ENCODE measurements at places on chromosomes 3 and 15. TPM values are rescaled to one million over a fixed set of nuclear protein-coding genes. Genes with fewer than 3 reads are reported as not detected.
A peak's percentile ranks its signal among the peaks of the same experiment; 100 is the strongest.

GRCh38 chr15:63801171-63801570, 32.6 kb downstream of the HERC1 start:
- DNase-seq, result no peak

The GOLGA6L10 gene
- total RNA-seq, result 0.10 TPM

DNA sequence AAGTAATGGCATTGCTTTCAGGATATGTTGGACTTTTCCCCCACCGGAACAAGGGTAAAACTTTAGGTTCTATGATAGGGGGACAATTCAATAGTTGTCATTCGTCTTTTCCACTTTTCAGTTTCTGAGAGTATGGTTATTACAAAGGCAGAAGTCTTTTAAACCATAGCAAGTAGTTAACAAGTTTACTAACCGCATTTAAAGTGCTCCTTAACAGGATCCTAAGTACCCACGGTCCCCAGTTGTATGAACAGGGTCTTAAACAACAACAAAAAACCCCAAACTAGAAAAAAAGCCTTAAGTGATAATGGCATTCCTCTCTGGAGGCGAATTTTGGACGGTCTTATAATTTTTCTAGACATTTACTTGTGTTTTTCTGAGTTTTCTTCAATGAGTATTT, 831 bp downstream of the IFT57 start:
- no peak for DNase-seq

GRCh38 chr15:73918784-73919183, 7.5 kb upstream of the LOXL1 start:
- DNase-seq, result no peak

- peak; percentile 86 for DNase-seq
Measured at GRCh38 chr15:96330064-96330449, 443 bp upstream of the NR2F2 start.

The UBXN7 gene
- 12.3 TPM for total RNA-seq

DNA sequence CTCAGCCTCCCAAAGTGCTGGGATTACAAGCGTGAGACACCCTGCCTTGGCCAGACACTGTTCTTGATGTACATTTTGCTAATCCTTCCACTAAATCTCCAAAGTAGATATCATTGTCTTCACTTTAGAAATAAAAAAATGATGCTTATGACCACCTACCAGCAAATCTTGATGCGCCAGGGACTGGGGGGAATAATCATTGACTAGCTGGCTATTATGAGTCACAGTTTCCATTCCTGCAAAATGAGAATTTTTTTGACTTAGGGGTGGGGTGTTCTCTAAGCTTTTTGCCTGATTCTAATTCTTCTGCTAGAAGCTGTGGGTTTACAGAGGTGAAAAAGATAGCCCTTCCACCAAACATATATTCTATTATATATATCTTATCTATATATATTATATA, 17.1 kb upstream of the RFC4 start:
- DNase-seq, result no peak

The TTLL13 gene
- not detected for total RNA-seq

DNA sequence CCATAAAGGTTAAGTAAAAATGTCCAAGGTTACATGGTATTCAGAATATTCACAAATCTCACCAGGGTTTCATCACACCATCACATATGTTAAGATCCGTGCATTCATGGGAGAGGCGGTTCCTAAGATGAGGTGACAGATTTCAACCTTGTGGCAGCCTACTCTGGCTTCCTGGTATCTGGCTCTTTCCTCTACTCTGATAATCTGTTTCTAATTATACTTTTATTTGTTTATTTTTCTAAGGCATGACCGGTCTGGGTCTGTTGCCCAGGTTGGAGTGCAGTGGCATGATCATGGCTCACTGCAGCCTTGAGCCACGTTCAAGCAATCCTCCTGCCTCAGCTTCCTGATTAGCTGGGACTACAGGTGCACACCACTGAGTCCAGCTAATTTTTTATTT, 34.4 kb downstream of the RAF1 start:
- peak; percentile 48 for DNase-seq

DNA sequence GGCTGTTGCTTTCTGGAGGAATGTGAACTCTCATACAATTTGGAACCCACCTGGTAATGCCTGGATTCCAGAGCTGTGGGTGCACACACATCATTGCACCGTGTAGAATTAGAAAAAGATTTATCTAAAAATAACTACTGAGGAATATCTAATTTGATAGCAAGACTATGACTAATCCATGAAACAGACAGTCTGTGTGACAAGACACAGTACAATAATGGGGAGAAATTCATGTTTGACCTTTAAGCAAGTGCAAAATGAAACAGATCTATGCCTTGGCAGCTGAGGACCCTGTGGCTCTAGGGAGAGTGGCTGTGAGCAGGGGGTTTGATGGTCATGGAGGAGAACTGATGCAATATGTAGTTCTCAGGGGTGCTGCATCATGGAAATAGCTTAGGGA, 7.9 kb upstream of the DOCK3 start:
- no peak for DNase-seq

The SPINK8 gene
- total RNA-seq, result not detected
